Stimulated activated CD8-positive, alpha-beta memory T cell treated with anti-CD3 and anti-CD28 coated beads, Interleukin-15, amount 100 ng/mL, for 48 hours (primary cell): ENCODE measurements at places on chromosomes 12 and 14.

GRCh38 chr12:11040162-11040561, 9.0 kb upstream of the TAS2R31 start:
- no peak for DNase-seq

GRCh38 chr12:109250523-109250922, 58.6 kb downstream of the FOXN4 start:
- DNase-seq: no peak

GRCh38 chr14:104239861-104240301, 101.5 kb downstream of the KIF26A start:
- no peak for DNase-seq

DNA sequence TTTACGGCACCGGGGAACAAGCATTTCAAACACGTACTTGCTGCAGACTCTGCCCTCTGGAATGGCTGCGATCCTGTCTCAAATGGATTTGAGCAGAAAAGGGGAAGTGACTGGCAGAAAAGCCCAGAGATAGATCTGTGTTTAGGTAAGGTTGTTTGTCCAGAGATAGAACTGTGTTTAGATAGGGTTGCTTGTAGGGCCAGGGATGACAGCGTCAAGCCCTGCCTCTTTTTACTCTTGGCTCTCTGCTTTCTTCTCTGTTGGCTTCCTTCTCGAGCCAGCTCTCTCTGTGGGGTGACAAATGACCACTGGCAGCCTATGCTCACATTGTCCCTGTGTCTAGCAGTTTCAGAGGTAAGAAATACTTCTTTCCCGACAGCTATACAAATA, 11.4 kb downstream of the DGLUCY start:
- no peak for DNase-seq

- DNase-seq: no peak
Observed at GRCh38 chr14:53975444-53975843, 18.8 kb upstream of the BMP4 start.

GRCh38 chr12:88388566-88389540, 191.4 kb downstream of the KITLG start:
- DNase-seq: no peak

DNA sequence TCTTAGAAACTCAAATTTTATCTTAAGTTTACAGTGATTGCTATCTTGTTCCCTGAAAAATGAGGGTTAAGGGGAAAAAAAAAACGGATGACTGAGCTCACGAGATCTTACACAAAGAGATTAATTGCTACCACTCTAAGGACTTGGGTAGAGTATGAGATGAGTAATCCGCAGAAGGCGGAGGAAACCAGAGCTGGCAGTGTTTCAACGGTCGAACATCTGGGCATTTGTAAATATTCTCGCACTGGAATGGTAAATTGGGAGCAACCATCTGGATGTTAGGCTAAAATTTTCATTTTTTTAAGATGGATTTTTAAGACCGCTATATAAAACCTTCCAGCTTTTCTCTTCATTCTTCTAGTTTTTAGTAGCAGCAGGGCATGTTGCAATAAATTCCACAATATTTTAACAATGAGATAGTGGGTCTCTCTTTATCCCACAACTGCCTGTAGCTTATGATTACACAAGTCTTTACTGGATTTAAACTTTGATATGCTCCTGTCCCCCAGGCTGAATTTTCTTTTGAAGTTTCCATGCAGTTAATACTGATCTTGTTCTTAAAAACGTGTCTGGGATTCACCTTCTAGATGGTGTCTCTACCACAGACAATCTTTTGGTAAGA, 1324.1 kb downstream of the AACS start:
- no peak for DNase-seq

- no peak for DNase-seq
Observed at GRCh38 chr14:94638961-94639817, 27.0 kb downstream of the SERPINA3 start.

GRCh38 chr14:92225731-92226130, 97.2 kb upstream of the SLC24A4 start:
- no peak for DNase-seq

DNA sequence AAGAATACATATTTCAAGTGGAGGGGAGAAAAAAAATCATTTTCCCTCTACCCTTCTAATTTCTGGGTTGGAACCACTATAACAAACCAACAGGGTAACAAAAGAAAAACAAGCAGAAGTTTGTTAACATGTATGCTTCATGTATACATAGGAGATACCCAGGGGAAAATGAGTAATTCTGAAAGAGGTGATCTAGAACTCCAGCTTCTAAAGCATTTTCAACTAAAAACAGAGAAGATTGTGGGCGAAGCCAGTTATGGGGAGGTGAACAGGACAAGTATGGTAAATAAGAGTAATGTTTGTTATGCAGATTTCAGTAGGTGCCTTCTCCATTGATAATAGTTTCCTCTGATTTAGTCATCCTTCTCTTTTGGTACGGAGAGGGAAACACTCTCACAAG, 16.7 kb downstream of the FNTB start:
- no peak for DNase-seq

DNA sequence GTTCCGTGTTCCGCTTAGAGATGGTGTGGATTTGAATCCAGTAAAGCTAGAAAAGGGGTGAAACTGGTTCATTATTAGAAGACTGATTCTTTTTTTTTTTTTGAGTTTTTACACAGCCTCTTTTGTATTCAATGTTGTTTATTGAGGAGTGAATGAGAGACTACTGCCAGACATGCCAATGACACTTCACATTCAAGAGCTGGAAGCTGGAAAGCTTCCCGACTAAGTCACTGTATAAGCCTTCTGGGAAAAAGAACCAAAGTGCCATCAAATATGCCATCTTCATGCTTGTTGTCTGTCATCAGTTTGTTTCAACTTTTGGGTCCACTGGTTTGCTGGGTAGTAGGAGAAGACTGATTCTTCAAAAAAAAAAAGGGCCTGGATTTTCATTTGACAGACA, 164.8 kb downstream of the ATP23 start:
- no peak for DNase-seq

- no peak for DNase-seq
Observed at GRCh38 chr14:34496679-34497513, 34.9 kb upstream of the SPTSSA start.

DNA sequence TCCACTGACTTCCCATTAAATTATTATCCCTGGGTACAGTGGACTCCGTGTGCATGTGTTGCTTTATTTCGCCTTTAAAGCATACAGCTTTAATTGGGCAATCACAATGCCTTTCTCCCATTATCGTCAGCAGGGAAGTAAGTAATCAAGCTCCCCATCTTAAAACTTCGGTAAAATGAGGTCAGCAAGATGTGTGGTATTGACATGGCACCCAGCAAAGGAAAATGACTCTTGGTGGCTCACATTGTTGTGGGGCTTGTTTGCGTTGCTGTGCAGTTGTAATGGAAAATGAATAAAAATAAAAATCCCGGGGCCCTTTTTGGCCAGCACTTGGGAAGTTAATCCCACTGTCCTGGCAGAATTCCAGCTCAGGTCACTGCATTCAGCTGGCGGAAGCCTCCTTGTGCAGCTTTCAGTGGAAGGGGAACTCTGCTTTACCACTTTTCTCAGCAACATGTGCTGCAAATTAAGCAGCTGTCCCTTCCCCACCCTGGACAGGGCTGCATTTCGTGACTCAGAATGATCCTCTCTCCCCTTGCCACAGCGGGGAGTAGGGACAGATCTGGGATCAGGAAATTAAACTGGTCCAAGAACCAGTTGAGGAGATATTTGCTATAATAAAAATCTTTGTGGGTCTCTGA, 13.9 kb upstream of the ATP2A2 start:
- DNase-seq: no peak
